ENCODE measurements at places on chromosomes 3 and 15. TPM values are rescaled to one million over a fixed set of nuclear protein-coding genes. Genes with fewer than 3 reads are reported as not detected.

RPL29 gene
- 1,353 TPM for total RNA-seq

VPS39 gene
- 15.7 TPM for total RNA-seq

SEMA5B gene
- 0.33 TPM for total RNA-seq

ANO10 gene
- 20.0 TPM for total RNA-seq

MORC1 gene
- total RNA-seq: not detected

GASK1A gene
- not detected for total RNA-seq

FANCI gene
- 65.0 TPM for total RNA-seq

MCTP2 gene
- not detected for total RNA-seq

GOLGA8H gene
- total RNA-seq: 2.6 TPM

FBXO40 gene
- not detected for total RNA-seq

CCR8 gene
- not detected for total RNA-seq

CHAC1 gene
- total RNA-seq: 8.2 TPM

CILP gene
- 0.24 TPM for total RNA-seq

IL5RA gene
- not detected for total RNA-seq

ANKRD34C gene
- total RNA-seq: not detected

LSMEM2 gene
- not detected for total RNA-seq

ZMYND10 gene
- total RNA-seq: 1.1 TPM

EID1 gene
- total RNA-seq: 109 TPM

PRR20G gene
- 1.6 TPM for total RNA-seq

ZPLD1 gene
- total RNA-seq: not detected

SCN11A gene
- 0.02 TPM for total RNA-seq

TMEM62 gene
- 9.1 TPM for total RNA-seq

PYGO1 gene
- 7.6 TPM for total RNA-seq

SEMA6D gene
- total RNA-seq: not detected

SV2B gene
- total RNA-seq: 0.08 TPM

CYP8B1 gene
- not detected for total RNA-seq

NPAP1 gene
- not detected for total RNA-seq

ZNF385D gene
- 0.42 TPM for total RNA-seq

ZDHHC23 gene
- total RNA-seq: 3.5 TPM

NEK10 gene
- 1.1 TPM for total RNA-seq

LRRC3B gene
- total RNA-seq: not detected

VPS33B gene
- 12.3 TPM for total RNA-seq

SST gene
- not detected for total RNA-seq
